ENCODE measurements at places on chromosomes 16 and 17.

DNA sequence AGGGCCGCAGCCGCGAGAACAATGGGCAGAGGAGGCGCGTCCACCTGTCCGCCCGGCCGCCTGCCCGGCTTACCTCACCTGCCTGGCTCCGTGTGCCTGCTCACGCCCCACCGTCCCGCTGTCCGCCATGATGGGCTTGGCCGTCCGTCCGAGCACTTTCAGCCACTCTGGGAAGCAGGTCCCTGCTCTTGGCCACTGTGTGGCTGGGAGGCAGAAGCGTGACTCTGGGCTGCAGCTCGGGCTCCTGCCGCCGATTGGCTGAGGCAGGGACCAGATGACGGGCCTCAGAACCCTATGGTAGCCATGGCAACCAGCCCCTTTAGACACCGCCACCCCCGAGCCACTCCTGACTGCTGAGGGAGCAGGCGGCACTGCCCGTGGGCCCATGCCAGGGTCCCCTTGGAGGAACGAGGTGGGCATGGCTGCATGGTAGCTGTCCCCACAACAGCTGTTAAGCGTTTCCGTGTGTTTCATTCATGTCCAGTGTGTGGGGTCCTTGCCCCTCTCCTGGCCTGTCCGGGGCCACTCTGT, 8.9 kb upstream of the AXIN1 start:
- DNase-seq = no peak

GRCh38 chr16:86970726-86971125, 346.5 kb downstream of the C16orf95 start:
- no peak for DNase-seq

- no peak for DNase-seq
Observed at GRCh38 chr17:19897090-19897837, 29.5 kb upstream of the ULK2 start.

GRCh38 chr17:28744972-28745785, 1.4 kb downstream of the TRAF4 start:
- no peak for DNase-seq

All from effector memory CD8-positive, alpha-beta T cell (primary cell).